Left lung (tissue), 14 donors: ENCODE measurements at places on chromosomes 1 and 21. TPM values are rescaled to one million over a fixed set of nuclear protein-coding genes. Genes with fewer than 3 reads are reported as not detected.

VWA1 gene
- 66.7 TPM for polyA plus RNA-seq

DNTTIP2 gene
- polyA plus RNA-seq: 65.1 TPM

CCDC17 gene
- polyA plus RNA-seq: 1.4 TPM

RIPK4 gene
- polyA plus RNA-seq: 8.4 TPM

CFHR5 gene
- polyA plus RNA-seq: not detected

ERICH3 gene
- polyA plus RNA-seq: 1.4 TPM

GRCh38 chr1:220884109-220884980 lies 5.1 kb downstream of the HLX start:
- DNase-seq: no peak

GRCh38 chr1:58870298-58870676 lies 86.4 kb upstream of the JUN start:
- peak; percentile 52 for DNase-seq

GRCh38 chr21:38056481-38056880 lies 140.2 kb upstream of the KCNJ6 start:
- no peak for DNase-seq

DNA sequence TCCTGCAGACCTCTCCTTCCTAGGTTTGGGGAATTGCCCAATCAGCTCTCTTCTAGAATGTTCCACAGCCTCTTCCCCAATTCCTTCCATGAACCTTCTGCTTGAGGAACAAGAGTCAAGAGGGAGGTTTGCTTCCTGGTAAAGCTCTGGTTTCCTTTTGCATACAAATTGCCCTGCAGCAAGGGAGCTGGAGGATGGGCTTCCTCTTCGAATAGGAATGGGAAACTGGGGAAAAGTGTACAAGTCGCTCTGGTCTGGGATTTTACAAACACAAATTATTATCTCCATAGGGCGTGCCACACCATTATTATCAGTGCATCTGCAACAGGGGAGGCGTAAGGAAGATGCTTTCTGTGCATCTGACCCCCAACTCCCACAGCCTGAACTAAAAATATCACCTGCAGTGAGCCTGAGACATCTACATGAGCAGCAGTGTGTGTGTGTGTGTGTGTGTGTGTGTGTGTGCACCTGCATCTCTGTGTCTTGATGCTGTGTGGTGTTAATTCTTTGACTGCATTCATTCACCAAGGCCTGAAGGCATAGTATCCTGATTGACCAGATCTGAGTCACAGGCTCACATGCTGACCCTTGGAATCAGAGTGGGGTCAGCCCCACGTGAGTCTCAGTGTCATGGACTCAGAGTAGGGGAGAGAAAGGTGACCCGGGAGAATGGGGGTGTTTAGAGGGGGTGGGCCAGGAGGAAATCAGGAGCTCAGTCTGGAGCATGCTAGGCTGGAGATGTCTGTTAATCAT lies 272.9 kb downstream of the KAZN start:
- no peak for DNase-seq

DNA sequence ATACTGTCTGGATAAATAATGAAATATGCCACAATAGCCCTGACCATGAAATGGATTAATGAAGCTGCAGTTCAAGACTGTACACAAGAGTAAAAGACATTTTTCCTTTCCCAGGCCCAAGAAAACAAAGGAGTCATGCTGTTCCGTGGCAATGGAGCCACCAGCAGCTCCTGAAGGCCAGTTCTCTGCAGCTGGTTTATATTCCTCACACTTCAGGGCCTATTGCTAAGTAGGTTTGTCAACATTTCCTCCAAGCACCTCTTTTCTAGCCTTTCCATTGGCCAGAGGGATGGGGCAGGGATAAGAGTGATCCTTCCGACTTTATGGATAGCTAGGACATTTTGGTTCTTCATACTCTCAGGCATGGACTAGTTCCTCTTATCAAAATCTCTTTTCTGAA lies 24.2 kb upstream of the RGL1 start:
- DNase-seq: peak; percentile 87

DNA sequence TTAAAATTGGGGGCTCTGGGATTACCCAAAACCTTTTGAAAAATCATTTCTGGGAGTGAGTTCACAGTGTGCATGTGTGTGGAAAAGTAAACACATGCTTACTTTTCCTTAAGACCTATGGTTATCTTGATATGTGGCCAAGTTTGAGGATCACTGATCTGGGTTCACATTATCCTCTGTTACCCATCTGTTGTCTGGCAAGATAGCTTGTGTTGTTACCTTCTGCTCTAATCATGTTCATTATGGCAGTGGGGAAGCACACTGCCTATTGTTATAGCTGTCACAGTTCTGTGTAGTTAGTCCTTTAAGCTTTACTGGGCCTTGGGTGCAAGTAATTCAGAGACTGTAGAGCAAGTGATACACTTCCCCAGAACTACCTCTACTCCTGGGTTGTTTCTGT lies 5.0 kb downstream of the CTBS start:
- DNase-seq: no peak

GRCh38 chr1:234488054-234489006 lies 9.4 kb upstream of the TARBP1 start:
- DNase-seq: no peak

DNA sequence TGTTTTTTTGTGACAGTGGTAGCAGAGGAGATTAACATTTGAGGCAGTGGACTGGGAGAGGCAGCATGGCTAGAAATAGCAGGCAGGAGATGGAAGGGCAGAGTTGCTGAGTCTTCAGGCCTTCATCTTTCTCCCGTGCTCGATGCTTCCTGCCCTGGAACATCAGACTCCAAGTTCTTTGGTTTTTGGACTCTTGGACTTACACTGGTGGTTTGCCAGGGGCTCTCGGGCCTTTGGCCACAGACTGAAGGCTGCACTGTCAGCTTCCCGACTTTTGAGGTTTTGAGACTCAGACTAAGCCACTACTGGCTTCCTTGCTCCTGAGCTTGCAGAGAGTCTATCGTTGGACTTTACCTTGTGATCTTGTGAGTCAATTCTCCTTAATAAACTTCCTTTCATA lies 24.2 kb upstream of the LEFTY2 start:
- DNase-seq: no peak

DNA sequence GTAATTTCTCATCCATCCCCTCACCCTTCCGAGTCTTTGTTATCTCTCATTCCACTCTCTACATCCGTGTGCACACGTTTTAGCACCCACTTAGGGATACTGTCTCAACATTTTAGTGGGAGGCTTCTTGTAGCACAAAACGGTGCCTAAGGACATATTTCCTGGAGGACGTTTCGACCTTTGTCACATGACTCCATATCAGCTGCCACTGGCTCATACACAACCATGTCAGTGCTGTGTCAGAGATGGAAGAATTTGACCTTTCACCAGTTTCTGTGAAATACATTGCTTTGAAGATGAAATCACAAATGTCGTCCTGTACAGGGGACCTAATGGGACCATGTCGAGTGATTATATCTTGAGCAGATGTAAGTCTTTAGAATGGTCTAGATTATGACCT lies 15.6 kb downstream of the B3GALT5 start:
- no peak for DNase-seq

DNA sequence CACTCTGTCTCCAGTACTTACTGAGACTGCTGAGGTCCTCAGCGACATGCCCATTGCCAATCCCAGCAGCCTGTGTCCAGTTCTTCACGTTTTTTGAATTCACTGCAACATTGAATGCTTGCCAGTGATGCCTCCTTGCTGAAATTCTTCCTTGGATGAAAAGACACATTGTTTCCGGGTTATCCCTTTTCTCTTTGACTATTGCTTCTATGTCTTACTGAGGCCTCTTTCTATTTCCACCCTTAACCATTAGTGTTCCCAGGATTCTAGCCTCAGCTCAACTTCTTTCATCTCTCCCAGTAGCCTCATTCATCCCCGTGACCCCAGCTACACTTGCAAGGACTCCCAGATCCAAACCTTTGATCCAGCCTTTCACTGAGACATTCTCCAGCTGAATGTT lies 46.5 kb upstream of the KIF26B start:
- no peak for DNase-seq

GRCh38 chr1:3530086-3530925 lies 75.8 kb downstream of the ARHGEF16 start:
- DNase-seq: no peak

GRCh38 chr1:108703939-108704338 lies 8.8 kb upstream of the FNDC7 start:
- DNase-seq: no peak
